ENCODE measurements at places on chromosomes 6 and 20.

DNA sequence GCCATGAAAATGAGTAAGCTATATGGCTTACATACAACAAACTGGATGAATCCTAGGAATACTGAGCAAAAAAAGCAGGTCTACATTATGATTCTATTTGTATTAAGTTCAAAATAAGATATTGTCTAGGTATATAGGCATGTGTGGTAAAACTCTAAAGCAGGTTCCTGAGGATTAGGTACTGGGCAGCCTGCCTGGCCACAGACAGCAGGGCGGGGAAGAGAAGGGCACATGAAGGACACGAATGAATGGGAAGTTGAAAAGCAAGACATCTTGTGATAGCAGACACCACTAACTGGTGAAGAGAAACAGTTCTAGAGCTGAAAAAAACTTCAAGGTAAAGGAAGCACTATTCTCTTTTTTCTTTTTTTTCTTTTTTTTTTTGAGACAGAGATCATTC is 72.6 kb upstream of the SLC4A11 start:
- no peak for DNase-seq

GRCh38 chr6:127980996-127981395 is 80.1 kb upstream of the THEMIS start:
- DNase-seq = no peak

- DNase-seq = no peak
Observed at GRCh38 chr6:169986848-169987498, 235.6 kb downstream of the ERMARD start.

GRCh38 chr6:126534401-126534800 is 194.5 kb downstream of the CENPW start:
- DNase-seq = no peak

- DNase-seq = no peak
Observed at GRCh38 chr6:6701864-6702263, 113.3 kb downstream of the LY86 start.

- DNase-seq = no peak
Observed at GRCh38 chr20:54062812-54063280, 7.5 kb downstream of the BCAS1 start.

DNA sequence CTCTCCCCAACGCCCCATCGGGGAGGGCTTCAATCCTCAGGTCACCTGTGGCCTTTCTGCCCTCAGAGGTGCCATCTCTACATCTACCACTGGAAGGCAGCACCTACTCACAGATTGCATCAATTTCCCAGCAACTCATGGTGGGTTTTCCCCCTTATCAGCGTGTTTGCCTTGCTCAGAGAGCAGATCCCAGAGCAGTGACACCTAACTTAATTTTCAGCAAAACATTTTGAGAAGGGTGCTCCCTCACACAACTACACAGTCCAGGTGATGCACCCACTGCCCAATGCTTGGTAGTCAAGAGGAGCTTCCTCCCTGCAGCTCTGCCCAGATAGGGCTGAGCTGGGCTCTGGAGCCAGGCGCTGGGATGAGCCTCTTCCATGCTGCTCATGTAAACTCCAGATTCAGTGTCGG is 48.2 kb downstream of the PLG start:
- no peak for DNase-seq

- DNase-seq = no peak
Observed at GRCh38 chr6:166025149-166025898, 142.3 kb downstream of the TBXT start.

- DNase-seq = no peak
Observed at GRCh38 chr20:43096931-43097260, 92.8 kb downstream of the PTPRT start.

GRCh38 chr6:168200571-168201134 is 118.9 kb downstream of the DACT2 start:
- no peak for DNase-seq

GRCh38 chr20:4626228-4626627 is 95.5 kb upstream of the PRND start:
- DNase-seq = no peak

GRCh38 chr6:63352069-63352543 is 32.3 kb upstream of the LGSN start:
- DNase-seq = no peak

GRCh38 chr6:135002974-135003703 is 51.5 kb downstream of the HBS1L start:
- no peak for DNase-seq

GRCh38 chr20:37946946-37947345 is 44.0 kb downstream of the VSTM2L start:
- DNase-seq = no peak

GRCh38 chr6:163739966-163740365 is 325.4 kb downstream of the QKI start:
- DNase-seq = no peak

- DNase-seq = no peak
Observed at GRCh38 chr20:57890202-57890800, 180.5 kb upstream of the PMEPA1 start.

DNA sequence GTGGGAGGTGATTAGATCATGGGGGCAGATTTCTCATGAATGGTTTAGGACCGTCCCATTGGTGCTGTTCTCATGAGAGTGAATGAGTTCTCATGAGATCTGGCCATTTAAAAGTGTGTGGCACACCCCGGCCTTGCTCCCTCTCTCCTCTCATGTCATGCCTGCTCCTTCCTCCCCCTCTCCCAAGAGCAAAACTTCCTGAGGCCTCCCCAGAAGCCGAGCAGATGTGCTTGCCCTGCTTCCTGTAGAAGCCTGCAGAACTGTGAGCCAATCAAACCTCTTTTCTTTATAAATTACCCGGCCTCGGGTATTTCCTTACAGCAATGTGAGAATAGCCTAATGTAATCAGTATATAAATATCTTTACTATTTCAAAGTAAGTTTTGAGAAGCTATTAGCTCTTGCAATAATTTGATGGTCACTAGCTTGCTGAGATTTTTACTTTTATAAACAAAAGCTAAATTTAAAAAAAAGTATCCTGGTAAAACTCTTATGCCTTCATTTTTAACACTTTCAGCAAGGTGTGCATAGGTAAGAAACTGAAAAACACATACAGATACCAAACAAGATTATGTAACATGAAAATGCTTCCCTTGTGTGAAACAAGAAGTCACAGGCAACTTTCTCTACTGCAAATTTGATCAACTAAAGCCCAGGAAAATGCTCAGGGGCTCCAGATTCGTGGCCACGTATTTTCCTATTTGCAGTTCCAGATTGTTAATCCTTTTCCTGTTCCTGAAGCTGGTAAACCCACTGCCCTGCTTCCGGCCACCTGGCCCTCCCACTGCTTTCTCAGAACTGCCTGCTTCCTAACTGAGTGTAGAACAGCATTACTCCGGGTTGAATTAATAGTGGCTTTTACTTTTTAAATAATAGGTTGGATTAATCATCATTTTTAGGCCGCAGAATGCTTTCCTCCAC is 395.1 kb upstream of the CNR1 start:
- no peak for DNase-seq

GRCh38 chr6:119728935-119729334 is 379.4 kb upstream of the MAN1A1 start:
- DNase-seq = no peak

DNA sequence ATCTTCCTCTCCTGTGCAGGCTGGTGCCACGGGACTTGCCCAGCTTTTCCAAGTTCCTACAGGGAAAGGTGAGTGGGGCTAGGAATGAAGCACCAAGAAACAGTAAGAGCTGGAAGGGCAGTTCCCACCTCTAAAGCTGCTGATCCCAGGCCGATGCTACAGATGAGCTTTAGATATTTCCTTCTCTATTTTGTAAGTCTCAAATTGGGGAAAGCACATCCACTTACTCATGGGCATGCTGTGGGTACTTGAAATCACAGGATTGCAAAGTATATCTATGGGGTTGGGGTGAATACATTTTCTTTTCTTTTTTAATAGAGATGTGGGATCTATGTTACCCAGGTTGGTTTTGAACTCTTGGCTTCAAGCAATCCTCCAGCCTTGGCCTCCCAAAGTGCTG is 3.1 kb downstream of the ZBTB2 start:
- DNase-seq = no peak

DNA sequence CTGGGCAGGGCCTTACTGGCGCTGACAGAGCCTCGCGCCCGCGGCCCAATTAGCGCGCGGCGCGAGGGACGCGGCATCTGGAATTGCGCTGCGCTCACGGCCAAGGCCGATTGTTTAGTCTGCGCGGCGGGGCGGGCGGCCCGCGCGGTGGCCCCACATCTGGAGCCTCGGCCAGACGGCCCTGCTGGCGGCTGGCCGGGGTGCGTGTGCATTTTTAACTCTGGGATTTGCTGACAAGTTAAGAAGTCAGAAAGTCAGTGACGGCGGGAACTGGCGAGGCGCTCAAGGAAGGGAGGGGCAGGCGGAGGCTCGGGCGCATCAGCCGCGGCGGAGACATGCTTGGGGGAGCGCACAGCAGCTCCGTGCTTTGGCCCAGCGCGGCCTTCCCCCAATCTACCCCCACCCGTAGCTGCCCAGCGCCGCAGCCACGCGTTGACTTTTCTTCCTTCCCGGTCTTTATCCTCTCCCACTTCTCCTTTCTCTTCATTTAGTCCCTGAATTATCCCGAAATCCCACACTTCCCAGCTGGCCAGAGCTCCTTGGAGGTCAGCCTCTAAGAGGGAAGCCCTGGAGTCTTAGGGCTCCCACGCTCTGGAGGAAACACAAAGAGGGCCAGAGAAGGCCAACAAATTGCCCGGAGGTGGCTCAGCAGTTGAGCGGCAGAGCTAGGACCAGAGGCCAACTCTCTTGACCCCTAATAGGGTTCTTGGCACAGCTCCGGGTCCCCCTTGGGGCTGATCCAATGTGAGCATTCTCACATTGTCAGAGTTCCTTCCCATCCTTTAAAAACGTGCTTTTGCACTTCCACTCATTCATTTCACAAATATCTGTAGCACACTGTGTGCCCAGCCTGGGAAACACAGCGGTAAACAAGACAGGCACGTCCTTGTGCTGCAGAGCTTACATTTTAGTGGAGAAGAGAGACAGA is 40.8 kb upstream of the FOXP4 start:
- no peak for DNase-seq

DNA sequence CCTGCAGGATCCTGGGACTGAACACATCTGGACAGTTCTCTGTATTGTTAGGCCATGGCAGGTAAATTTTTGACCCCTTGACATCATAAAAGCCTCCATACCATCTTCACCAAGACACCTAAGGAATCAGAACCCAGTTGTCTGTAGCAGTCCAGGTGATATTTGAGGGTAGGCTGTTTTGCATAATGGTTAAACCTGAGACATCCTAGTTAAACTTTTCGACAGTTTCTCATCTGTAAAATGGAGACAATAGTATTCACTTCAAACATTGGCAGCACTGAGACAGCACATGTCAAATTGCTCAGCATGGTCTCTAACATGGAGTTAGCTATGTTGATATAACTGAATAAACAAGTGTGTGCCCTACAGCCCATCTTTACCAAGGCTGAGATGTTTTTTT is 24.8 kb downstream of the C6orf62 start:
- DNase-seq = no peak

GRCh38 chr6:11241793-11242201 is 9.3 kb upstream of the NEDD9 start:
- no peak for DNase-seq

DNA sequence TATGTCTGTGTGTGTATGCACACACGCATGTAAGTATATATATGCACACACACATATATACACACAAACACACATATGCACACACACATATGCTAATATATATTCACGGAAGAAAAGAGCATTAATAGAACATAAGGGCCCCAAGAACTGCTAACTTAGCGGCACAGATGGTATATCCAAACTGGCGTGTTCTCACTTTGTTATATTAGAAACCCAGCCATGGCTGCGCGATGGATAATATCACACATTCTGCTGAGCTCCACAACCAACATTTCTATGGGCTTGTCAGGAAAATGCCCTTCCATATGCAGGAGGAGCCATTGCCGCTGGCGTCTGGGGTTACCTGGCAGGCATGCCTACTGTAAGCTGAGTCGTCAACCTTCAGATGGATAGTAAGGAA is 122.1 kb downstream of the TTLL2 start:
- DNase-seq = no peak

- DNase-seq = no peak
Observed at GRCh38 chr20:32990426-32990825, 13.8 kb downstream of the SUN5 start.

- DNase-seq = no peak
Observed at GRCh38 chr20:54502179-54502578, 26.8 kb downstream of the DOK5 start.

DNA sequence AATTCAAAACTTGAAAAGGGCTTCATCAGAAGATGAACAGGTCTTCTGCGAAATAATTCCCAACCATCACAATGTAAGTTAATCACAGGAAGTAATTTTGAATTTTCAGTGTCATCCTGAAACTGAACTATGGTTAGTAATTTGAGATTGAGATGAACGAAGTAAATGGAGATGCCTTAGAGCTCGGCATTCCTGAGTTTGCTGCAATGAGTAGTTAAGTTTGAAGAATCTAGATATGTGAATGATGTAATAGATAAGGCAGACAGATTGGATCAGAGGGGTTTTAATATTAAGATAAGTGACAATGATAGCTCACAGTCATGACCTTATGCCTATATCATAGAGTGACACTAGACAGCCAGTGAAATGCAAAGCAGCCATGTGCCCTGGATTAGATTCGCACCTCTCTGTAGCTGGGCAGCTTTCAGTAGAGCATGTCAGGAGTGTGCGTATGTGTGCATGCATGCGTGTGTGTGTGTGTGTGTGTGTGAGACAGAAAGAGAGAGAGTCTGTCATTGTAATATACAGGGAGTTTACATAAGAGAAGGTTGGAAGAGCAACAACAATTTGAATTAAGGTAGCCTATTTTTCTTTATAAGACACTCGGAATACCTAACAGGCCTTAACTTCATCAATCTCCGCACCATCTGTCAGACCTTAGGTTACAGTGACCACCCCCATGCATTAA is 233.0 kb downstream of the GMPR start:
- DNase-seq = no peak

DNA sequence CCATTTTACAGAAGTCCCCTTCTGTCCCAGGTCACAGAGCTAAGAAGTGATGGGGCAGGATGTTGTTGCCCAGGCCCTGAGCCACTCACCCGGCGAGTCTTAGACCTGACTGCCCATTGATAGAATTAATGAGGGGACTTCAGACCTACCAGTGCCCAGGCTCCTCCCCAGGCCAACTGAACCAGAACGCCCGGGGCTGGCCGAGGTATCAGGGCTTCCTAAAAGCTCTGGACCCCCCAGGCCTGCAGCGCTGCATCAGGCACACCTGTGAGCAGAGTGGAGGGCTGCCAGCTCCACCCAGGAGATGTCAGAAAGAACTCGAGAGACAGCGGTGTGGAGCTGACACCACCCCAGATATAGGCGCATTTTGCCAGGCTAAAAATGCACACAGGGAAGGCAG is 3.5 kb downstream of the GPR31 start:
- no peak for DNase-seq

Measured in NCI-H2107 (cell line).